ENCODE measurements at places on chromosomes 1 and 21. TPM values are rescaled to one million over a fixed set of nuclear protein-coding genes. Genes with fewer than 3 reads are reported as not detected.

Gene NBPF3
- 1.5 TPM for polyA plus RNA-seq

DNA sequence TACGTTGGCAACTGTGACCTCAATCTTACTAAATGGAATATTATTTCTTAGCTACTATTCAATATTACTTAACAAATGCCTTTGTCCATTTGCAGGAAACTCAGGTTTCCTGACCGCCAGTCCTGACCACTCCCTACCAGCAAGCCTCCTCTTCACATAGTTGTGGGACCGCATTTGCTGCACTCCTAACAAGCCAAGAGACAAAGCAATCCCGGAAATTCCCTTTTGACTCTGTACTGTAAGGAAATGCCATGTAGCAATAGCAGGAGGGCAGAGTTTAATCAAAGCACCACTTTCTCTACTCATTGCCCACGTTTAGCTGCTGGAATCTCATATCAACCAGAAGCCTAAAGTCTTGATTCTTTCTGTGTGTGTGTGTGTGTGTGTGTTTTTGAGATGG is 28.1 kb upstream of the ACBD6 start:
- no peak for DNase-seq

Gene LRRC8C
- polyA plus RNA-seq, result 7.6 TPM

DNA sequence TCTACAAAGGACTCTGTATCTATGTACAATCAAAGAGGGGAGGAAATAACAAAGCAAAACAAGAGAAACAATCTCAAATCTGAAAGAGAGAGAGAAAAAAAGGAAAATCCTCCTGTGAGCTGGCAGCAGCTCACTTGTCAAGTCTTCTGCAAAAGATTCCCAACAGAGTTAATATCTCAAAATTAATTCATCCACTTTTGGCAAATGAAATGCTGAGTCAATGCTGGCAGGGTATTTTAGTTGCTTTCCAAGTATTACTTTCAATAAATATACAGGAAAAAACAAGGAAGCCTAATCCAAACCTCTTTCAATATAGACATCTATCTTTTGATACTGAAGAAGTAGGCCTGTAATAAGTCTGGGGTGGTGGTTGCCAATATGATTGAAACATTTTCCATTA is 613.9 kb upstream of the NEGR1 start:
- DNase-seq, result no peak

DNA sequence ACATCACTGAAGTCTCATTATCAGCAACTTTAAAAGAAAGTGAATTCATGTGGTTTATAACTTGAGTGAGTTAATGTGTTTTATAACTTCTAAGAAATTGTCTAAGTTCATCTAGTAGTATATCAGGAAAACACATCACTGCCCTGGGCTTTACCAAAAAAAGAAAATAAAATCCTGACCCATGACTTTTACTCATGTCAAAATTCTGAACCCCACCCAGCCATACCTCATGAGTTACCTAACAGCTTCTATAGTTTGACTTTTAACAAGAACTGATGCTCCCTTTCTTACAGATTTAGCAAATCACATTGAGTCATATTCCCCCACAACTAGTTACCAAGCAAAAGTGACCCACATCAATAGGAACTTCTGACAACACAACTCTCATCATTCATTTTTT is 57.4 kb downstream of the ESRRG start:
- no peak for DNase-seq

DNA sequence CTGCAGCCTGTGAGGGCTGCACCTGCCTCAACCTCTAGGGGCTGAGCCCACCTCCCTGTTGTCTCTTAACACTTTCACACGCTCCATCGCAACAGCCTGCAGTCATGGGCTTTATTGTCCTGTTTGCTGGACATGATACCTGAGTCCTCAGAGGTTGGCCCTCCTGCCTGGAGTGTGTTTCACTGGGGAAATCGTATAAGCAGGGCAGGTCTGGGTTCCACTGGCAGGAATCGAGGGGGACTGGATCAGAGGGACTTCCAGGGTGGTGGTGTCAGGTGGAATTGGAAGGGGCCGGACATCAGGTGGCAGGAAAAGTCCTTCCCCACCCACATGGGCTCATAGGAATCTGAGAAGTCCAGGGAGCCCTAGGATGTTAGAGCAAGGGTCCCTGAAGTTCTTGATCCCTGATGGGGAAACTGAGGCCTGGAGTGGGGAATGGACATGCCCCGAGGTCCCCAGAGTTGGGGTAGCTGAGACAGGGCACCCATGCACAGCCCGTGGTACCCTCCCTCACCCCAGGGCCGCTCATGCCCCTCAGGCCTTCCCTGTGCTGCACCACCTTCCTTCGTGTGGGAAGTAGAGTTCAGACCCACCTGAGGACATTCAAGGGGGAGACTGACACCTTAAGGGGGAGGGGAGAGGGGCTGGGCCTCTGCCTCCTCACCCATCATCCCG is 66.6 kb downstream of the PIK3CD start:
- no peak for DNase-seq

Gene LCE2D
- polyA plus RNA-seq, result not detected

All from CD14-positive monocyte (primary cell).